ENCODE measurements at places on chromosomes 6 and 20. TPM values are rescaled to one million over a fixed set of nuclear protein-coding genes. Genes with fewer than 3 reads are reported as not detected.

Gene ZNF335
- total RNA-seq, result 56.2 TPM

Gene ZBTB46
- total RNA-seq, result not detected

Gene ZBP1
- 10.5 TPM for total RNA-seq

Gene SLC44A4
- not detected for total RNA-seq
